Stimulated activated CD8-positive, alpha-beta memory T cell treated with anti-CD3 and anti-CD28 coated beads, Interleukin-15, amount 100 ng/mL, for 4 hours (primary cell): ENCODE measurements at places on chromosomes 7 and 10.

- DNase-seq = no peak
These were observed 141.9 kb downstream of the TCF7L2 start for GRCh38 chr10:113091920-113092319.

DNA sequence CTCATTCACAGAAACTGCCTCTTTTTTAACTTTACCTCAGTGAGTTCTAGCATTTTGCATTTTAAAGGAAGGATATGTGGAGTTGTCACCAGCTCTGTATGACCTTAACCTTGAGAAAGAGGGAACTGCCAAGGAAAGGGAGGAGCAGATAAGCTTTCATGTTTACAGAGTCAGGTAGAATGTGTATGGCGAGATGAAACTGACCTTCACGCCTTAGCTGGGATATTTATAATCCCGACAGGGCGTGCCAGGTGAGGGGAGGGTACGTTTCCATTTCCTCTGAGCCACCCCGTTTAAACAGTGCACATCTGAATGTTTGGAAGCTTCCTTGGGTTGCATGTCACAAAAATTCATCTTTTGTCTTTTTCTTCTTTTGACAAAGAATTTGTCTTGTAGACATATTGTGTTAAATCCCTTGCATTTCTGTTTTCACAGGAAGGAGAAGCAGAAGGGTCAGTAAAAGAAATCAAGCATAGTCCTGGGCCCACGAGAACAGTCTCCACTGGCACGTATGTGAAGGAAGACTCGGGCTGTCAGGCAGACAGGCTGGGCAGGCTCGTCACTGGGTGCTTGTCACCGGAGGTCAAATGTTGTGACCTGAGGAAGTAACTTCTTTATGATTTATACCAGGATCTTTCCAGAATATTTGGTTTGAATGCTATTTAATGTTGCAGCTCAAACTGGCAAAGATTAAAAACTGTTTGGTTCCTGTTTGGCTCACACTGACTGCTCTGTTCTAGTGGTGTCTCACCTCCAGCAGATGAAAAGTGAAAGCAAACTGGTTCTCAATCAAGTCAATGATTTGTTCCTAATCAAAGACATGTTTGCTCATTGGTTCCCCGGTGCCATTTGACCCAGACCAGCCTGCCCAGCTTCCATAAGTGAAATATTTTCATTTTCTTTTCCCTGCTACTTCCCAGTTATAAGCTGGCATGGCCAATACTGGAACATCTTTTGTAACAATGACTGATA is 16.2 kb downstream of the OPTN start:
- no peak for DNase-seq

DNA sequence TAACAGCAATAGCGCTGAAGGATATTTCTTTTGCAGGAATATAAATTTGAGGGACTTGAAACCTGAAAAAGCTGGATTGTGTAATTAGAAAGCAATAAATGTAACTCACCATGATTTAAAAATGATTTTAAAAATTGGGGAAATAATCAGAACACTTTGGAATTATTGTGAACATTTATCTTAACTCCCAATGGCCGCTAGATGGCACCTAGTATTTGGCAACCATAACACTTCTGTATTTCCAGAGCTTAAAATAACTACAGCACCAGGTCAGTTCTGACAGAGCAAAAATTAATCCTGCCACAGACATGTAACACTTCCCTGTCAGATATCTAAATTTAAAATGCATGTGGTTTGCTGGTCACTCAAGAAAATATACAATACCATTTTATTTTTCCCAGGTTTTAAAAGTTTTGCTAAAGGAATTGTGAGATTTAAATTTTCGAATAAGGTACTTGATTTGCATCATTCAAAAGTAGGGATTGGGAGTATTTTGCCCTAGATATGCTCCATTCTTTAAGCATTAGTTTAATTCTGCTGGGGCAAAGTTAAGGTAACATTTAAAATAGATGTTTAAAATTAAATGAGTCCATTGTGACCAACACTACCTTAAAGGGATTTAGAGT is 144.5 kb downstream of the PPP1R3A start:
- DNase-seq = no peak

GRCh38 chr7:150357270-150357669 is 11.4 kb upstream of the REPIN1 start:
- peak; percentile 54 for DNase-seq

DNA sequence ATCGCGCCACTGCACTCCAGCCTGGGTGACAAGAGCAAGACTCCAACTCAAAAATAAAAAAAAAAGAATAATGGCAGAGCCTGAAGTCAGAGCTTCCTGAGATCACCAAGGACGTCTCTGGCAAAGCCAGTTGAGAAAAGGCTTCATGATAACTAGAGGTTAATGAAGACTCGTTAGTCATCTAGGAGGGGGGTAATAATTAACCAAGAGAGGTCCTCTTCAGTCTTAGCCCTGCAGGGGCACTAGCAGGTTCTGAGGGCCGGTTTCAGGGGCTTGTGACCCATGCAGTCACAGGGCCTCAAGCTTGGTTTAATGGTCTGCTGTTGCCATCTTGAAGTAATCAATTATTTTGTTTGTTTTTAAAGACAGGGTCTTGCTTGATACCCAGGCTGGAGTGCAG is 28.6 kb upstream of the PROSER2 start:
- DNase-seq = no peak

DNA sequence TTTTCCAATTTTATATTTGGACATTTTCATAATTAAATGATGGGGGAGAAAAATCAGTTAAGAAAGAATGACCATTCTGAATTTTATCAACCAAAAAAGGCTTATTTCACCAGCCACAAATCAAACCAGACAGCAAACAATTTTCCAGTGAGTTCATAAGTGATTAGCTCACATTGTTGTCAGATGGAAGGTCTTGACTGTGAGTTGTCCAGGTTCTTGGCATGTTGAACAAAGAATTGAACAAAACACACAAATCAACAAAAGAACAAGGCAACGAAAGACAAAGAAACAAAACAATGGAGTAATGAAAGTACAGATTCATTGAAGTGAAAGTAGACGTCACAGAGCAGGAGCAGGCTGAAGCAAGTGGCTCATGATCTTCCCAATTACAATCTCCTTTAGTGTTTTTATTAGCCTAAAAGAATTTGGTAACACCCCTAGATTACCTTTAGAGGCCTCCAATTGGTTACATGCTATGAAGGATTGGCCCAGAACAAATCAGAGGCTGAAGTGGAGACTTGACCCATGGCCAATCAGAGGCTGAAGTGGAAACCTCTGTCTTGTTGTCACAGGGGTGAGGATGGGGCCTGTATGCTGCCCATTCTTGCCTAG is 248.7 kb downstream of the NEBL start:
- no peak for DNase-seq

- DNase-seq = no peak
These were observed 918 bp downstream of the PWWP2B start for GRCh38 chr10:132397671-132398565.

- no peak for DNase-seq
These were observed 15.3 kb downstream of the GNAT3 start for GRCh38 chr7:80496586-80496985.

GRCh38 chr10:130745251-130745650 is 566.3 kb downstream of the TCERG1L start:
- no peak for DNase-seq

DNA sequence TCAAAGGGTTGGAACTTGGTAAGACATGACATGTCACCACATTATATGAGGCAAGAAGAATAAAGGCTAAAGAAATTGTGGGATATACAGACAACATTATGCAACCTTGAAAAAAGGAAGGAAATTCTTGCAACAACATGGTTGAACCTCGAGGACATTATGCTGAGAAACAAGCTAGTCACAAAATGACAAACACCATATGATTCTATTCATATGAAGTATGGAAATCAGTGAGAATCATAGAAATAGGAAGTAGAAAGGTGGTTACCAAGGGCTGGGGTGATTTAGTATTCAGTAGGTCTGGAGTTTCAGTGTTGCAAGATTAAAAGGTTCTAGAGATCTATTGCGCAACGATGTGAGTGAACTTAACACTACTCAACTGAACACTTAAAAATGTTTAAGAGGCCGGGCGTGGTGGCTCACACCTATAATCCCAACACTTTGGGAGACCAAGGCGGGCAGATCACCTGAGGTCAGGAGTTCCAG is 126.9 kb upstream of the TBX20 start:
- no peak for DNase-seq

DNA sequence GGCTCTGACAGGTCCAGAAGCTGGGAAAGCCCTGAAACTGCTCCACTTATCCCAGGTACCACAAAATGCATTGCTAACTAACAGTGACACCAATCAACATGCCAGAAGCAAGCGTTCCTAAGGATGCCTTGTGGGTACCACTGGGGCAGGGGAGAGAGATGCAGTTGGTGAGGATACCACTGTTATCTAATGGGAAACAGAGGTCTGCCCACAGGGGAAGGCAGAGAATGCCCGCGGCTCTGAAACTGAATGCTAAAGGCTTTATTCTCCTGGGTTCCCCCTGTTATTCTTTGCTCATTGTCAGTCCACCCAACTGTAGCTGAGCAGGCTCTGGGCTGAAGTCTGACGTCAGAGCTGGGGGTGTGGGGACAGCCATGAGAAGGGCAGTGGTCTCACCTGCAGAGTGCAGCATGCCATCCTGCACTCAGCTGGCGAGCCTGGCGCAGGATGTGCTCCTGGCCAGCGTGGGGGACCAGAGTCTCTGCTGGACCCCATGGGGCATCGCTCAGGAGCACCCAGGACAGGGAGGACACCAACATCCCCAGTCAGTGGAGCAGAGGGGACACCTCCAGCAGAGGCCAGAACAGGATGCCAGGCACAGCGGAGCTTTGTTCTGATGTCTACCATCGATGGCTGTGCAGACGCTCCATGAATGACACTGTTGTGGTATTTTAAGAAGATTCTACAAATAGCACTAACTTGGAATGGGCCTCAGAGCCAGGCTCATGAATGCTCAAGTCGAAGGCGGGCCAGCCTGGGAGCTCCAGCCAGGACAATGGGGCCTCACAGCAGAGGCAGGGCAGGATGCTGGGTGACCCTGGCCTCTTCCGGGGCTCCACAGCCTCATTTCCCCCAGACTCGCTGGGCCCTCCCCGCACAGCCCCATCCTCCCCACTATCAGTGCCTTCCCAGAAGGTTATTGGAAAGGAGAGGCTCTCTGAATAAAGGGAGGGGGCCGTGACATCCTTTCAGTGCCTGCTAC is 95.8 kb downstream of the ARHGAP22 start:
- DNase-seq = no peak

GRCh38 chr10:69229616-69229916 is 9.4 kb downstream of the HKDC1 start:
- DNase-seq = no peak

DNA sequence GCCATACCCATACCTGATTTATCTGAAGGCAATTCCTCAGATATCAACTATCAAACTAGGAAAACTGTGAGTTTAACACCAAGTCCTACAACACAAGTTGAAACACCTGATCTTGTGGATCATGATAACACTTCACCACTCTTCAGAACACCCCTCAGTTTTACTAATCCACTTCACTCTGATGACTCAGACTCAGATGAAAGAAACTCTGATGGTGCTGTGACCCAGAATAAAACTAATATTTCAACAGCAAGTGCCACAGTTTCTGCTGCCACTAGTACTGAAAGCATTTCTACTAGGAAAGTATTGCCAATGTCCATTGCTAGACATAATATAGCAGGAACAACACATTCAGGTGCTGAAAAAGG is 69.0 kb upstream of the RSBN1L start:
- no peak for DNase-seq

DNA sequence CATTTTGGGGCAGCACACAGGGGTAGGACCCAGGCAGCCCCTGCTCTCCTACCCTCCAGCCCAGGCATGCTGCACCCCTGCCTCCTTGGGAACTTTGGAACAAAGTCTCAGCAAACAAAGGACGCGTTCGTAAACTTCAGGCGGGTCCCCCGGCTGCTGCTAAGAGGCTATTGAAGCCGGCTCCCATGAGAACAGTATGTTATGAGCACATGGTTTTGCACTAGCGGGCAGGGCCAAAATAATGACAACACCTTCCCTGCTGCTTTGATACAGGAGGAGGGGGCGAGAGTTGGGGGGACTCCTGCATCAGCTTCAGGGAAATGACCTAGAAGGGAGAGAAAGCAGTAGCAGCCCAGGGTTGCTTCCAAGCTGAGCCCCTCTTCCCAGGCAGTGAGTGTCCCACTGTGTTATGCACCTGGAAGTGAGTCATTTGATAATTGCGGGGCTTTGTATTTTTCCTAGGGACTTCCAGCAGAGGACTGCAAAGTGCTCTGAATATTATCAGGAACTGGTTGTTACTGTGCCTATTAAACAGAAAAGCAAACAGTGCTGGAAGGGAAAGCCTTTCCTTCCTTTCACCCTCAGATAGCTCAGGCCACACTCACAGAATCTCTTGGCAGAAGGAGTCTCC is 6.9 kb downstream of the ITPRIP start:
- DNase-seq = no peak

DNA sequence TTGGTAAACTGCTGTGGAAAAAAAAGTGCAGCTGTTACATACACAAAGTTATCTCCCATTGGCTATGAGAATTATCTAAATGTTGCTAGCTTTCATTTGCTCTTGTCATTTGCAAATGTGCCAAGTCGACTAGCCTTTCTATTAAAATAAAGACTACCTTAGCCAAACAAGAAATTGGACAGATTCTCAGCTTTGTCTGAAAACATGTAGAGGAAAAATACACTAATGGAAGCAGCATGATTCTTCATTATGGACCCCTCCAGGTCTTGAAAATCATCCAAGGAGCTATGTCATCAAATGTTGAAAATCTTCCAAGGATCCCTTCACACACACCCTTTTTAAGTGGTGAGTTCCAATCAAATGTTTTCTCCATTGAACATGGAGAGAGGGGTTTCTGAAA is 237.7 kb downstream of the ETV1 start:
- DNase-seq = no peak

DNA sequence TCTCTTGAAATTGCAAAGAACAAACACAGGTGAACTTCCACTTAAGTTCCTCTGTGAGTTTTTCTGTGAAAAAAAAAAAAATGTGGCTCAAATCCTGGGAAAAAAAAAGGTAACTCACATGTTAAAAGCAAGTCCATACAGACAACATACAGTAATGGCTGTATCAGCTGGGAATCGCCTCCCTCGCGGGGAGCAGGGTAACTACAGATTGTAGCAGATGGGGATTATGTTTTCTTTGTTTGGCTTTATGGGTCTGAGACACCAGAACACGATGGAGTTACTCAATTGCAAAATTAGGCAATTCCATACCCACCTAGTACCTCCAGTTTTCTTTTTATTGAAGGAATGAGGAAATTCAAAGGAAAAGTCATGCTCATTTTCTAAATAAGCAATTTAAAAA is 42.3 kb downstream of the FEZF1 start:
- no peak for DNase-seq

GRCh38 chr10:486666-487322 is 202.7 kb downstream of the DIP2C start:
- no peak for DNase-seq

- DNase-seq = no peak
These were observed 21.7 kb upstream of the PCGF5 start for GRCh38 chr10:91198781-91199180.

GRCh38 chr10:110267276-110267675 is 37.4 kb downstream of the SMNDC1 start:
- DNase-seq = no peak

- DNase-seq = no peak
These were observed 34.0 kb downstream of the IMMP2L start for GRCh38 chr7:111528331-111528730.

DNA sequence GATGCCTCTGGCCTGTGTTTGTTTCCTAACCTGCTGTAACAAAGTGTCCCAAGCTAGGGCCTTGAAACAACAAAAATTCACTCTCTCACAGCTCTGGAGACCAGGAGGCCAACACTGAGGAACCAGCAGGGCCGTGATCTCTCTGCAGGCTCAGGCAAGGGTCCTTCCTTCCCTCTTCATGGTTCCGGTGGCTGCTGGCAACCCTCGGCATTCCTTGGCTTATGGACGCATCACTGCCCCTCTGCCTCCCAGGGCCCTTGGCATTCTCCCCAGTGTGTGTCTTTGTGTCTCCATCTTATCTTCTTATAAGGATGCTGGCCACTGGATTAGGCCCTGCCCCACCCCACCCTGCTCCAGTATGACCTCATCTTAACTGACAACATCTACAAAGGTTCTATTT is 17.0 kb downstream of the CNPY1 start:
- DNase-seq = no peak
